ENCODE measurements at places on chromosomes 1 and 21.

GRCh38 chr1:26697978-26698849 is 2.4 kb downstream of the ARID1A start:
- DNase-seq, result no peak

GRCh38 chr1:226226601-226227000 is 3.1 kb downstream of the MIXL1 start:
- no peak for DNase-seq

GRCh38 chr1:51175278-51175677 is 60.8 kb upstream of the RNF11 start:
- DNase-seq, result no peak

DNA sequence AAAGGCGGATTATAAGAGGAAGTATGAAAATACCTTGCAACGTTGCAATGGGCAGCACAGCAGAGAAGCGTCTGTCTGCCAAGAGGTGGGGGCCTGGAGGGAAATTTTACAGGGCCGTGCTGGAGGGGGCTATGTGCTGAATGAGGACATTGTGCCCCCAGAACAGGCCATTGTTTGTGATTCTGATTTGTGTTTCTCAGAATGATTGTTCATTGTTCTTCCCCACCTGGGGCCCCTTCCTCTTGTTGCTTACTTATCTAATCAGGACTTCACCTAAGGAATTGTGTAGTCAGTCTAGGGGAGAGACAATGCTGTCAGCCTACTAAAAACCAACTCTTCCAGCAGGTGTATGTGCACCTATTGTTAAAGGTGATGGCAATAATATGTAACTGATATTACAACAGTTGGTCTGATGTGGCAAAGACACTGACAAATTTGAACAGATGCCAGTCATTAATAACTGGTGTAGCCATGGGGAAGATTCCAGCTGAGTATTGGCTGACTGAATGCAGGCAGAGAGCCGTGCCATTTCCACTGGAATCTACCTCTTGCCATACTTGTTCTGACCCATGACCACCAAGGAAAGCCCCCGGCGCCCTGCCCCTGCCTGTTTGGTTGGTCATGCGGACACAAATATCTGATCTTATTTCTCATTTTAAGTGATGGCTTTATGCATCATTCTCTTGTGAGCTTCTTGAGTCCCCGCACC is 45.2 kb upstream of the PSEN2 start:
- DNase-seq, result no peak

- DNase-seq, result no peak
Observed at GRCh38 chr1:98021126-98021525, 100.3 kb upstream of the DPYD start.

GRCh38 chr1:87894062-87894461 is 565.4 kb downstream of the LMO4 start:
- DNase-seq, result no peak

- no peak for DNase-seq
Observed at GRCh38 chr1:193241132-193241827, 54.9 kb upstream of the B3GALT2 start.

DNA sequence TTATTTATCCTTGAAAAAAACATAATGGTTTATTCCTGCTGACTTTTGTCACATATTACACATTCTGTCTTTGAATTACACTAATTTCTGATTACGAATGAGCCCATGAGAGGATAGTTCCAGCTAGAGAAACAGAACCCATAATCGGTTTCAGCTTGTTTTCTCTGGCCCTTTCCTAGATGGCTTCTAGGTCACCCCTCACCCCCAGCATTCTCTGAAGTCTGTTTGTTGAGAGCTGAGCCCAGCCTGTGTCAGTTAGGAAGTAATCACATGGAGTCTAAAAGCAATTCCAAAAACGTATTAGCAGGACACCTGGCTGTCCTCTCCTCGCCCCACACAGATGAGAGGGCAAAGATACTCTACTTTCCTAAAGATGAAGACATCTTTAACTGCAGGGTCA is 48.9 kb downstream of the KIAA1614 start:
- DNase-seq, result no peak

GRCh38 chr1:56034222-56034621 is 545.1 kb downstream of the PLPP3 start:
- no peak for DNase-seq

DNA sequence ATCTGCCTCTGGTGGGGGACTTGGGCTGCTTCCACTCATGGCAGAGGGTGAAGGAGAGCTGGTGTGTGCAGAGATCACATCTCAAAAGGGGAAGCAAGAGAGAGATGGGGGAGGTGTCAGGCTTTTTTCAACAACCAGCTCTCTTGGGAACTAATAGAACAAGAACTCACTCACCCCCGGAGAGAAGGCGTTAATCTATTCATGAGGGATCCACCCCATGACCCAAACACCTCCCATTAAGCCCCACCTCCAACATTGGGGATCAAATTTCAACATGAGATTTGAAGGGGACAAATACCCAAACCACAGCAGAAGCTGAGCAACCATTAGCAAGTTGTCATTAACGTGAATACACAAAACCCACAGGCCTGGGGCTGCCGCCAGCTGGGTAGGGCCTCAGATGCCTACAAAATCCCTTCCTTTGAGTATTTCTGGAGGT is 12.0 kb upstream of the VWA5B1 start:
- DNase-seq, result no peak
